ENCODE measurements at places on chromosomes 1 and 21.

GRCh38 chr1:51301152-51301843, 29.1 kb downstream of the TTC39A start:
- no peak for DNase-seq

- DNase-seq: no peak
Measured at GRCh38 chr1:180935326-180936109, 22.8 kb downstream of the KIAA1614 start.

DNA sequence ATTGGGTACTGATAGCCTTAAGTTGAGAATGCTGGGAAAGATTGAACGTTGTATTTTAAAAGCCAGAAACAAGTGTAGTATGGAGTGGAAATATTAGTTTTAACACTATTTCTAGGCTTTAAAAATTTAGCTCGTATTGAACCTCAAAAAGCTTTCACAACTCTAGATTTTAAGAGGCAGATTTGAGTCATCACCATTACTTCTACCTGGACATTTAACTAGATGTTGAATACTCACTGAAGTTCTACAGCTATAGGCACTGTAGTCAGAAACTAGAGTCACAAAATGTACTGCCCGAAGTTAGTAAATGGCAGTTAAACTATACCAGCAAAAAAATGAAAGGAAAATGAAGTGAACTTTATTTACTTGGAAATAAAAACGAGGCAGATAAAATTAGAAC, 96.5 kb downstream of the NEK7 start:
- DNase-seq: no peak

DNA sequence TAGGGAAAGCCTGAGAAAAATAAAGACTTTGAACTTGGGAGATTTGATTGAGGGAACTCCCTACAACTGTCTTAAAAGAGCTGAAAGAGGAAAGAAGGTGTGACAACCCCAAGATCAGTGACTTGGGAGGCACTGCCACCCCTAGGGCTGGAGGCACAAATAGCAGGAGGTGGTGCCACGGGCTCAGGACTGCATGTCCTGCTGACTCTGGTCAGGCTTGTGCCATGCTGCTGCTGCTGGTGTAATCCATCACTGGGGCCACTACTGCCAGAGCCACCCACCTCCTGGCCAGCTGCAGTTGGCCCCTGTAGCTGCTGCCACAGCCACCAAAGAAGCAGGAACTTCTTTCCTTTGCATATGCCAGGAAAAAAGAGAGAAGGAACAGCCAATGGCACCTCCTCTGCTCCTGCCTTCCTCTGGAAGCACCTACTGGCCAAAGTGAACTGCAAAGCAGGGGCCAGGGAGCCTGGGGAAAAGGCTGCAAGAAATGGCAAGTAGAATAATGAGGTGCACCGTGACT, 730.3 kb downstream of the PTPRU start:
- peak; percentile 40 for DNase-seq

GRCh38 chr21:45578176-45578801, 36.0 kb upstream of the SLC19A1 start:
- DNase-seq: peak; percentile 43

DNA sequence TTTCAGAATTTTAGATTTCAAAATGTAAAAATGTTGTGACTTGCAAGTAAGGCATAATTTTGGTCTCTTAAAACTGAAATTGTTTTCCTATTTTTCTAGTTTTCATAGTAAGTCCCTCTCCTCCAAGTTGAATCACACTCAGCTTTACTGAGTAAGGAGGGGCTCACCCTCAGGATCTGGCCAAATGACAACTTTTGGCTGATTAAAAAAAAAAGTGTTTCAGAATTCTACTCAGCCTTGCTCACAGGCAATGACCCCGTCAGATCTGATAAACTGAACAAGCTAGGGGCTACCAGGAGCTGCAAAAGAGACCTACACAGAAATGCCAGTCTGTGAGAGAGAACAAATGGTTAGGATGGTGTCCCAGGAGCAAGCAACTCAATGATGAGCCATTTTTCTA, 159.8 kb downstream of the PBX1 start:
- DNase-seq: no peak

DNA sequence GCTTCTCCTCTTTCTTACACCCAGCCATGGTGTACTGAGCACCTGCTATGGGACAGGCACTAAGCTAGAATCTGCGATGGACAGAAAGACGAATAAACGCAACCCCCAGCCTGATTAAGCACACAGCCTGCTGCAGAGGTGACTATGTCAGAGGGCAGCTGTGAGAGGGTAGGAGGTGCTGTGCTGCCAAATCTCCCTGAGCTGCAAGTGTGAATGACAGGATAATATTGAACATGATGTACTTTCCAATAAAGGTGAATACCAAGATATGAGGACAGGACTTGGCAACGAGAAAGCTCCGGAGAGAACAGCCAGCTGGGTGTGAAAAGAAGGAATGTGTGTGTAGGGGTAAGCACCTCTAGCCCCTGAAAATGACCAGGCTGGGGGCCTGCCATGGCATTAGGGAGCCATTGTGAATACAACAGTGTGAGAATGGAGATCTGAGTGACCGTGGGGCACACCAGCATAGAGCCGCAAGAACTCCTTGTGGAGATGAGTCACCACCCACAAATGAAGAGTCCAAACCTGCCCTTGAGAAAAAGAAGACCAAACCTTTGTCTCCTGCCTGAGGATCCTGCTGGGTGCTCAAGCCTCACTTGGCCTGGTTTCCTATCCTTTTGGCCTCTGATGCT, 83.0 kb upstream of the ATF3 start:
- no peak for DNase-seq

- DNase-seq: no peak
Measured at GRCh38 chr21:16570856-16571255, 841.1 kb downstream of the USP25 start.

DNA sequence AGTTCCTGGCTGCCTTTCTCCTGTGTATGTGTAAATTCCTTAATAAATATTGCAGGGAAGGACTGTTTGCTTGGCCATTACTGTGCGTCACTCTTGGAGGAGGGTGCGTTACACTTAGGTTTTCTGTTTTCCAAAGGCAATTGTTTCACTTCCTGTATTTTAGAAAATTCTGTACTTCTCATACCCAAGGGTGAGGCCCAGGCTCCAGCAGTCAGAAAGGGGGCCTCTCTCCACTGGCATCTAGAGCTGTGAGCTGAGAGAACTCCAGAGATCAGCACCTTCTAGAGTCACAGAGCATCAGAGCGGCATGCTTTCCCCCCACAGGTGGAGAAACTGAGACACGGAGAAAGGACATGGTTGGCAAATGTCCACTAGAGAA, 27.0 kb upstream of the ZFP69B start:
- DNase-seq: no peak

DNA sequence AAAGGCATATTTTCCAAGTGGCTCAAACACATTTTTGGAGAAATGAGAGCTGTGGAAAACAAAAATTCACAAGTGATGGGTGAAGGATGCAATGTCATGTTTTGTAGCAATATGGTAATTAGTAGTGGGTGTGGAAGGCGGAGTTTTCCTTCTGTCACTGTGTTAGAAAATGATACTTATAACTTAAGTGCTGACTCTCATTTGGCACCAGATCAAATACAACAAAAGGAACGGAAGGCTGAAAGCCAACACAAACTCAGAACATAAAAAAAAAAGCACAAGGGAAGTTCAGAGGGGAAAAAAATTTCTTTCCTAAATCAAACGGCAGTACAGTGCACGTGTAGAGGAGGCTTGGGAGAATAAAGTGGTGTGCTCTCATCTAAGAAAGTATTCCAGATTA, at the start of gene TNFSF18:
Gene TNFSF18 (minus strand): TSS at position 77 of the 400 bp plus-strand sequence. CDS start 45 bp downstream, at position 32.
- no peak for DNase-seq

GRCh38 chr1:227896710-227897655, 50.7 kb downstream of the WNT9A start:
- DNase-seq: no peak

GRCh38 chr1:108119500-108119899, 80.6 kb downstream of the SLC25A24 start:
- DNase-seq: no peak

- peak; percentile 64 for DNase-seq
Measured at GRCh38 chr1:90704817-90705216, 12.3 kb downstream of the BARHL2 start.

DNA sequence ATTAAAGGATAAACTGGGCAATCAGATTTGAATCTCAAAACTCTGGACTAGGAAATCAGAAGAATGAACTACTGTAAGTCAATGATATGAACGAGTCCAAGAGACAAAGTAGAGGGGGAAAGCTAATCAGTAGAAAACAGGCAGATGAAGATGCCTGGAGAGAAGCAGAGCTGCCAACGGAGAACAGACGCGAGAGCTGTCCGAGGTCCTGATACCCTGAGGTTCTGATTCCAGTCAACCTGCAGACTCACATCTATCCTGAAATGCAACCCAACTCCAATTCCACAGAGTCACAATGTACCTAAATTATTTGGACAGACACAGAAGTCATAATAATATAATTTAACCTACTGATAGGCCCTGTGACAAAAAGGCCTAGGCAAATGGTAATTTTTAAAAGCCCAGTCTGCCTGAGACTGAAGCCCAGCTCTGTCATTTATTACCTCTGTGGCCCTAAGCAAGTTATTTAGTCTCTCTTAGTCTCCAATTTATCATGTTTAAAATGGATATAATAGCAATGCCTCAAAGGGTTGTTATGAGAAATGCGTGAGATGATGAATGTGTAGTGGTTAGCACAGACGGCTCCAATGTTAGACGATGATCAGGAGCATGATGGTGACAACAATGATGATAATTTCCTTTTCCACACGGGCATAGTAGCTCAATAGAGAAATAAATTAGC, 33.4 kb downstream of the RGS7 start:
- DNase-seq: peak; percentile 82

DNA sequence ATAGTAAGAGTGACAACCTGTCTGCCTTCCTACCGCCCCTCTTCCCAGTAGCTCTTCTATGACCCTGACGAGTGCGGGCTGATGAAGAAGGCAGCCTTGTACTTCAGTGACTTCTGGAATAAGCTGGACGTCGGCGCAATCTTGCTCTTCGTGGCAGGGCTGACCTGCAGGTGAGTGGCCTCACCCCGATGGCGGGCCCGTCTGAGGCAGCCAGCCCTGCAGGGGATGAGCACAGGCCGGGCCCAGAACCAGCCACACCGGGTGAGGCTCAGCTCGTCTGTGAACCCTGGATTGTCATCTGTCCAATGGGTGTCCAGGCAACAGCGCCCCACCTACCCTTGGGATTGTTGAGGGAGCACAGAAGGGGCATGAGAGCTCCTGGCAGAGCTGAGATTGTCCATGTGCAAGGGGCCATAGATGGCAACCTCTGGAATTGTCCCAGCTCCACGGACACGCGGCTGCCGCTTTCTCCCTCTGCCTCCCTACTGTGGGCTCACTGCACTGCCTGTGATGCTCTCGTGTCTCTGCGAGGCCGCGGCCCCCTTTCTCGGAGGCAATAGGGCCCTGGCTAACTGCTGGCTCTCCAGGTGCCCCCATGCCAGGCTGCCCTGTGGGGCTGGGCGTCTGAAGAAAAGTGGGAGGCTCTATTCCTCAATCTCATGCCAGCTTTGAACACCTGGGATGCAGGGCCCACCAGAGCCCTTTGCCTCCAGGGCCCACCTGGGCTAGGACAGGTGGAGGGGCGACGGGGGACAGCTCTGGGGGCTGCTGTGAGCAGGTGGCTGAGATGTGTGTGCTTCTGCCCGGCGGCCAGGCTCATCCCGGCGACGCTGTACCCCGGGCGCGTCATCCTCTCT, 50.0 kb upstream of the LRRC3 start:
- DNase-seq: no peak

GRCh38 chr1:242139986-242140385, 141.1 kb upstream of the MAP1LC3C start:
- no peak for DNase-seq

DNA sequence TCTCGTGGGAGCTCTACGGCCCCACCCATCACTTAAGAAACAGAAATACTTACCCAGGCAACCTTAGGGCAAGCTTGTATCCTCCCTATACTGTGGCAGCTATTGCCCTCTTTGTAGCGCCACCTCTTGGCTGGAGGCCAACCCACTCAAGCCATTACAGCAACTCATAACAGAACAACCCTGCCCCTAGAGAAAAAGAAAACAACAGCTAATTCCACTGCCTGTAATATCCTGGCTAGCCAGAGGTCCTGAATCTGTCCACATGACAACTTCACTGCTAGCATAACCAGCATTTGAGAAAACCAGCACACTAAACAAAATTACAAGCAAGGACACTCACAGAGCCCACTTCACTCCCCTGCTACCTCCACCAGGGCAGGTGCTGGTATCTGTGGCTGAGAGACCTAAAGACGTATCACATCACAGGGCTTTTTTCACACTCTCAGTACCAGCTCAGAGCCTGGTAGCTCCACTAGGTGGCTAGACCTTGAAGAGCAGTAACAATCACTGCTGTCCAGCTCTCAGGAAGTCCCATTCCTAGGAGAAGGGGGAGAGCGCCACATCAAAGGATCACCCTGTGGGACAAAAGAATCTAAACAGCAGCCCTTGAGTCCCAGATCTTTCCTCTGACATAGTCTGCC, 14.5 kb upstream of the MX1 start:
- no peak for DNase-seq

DNA sequence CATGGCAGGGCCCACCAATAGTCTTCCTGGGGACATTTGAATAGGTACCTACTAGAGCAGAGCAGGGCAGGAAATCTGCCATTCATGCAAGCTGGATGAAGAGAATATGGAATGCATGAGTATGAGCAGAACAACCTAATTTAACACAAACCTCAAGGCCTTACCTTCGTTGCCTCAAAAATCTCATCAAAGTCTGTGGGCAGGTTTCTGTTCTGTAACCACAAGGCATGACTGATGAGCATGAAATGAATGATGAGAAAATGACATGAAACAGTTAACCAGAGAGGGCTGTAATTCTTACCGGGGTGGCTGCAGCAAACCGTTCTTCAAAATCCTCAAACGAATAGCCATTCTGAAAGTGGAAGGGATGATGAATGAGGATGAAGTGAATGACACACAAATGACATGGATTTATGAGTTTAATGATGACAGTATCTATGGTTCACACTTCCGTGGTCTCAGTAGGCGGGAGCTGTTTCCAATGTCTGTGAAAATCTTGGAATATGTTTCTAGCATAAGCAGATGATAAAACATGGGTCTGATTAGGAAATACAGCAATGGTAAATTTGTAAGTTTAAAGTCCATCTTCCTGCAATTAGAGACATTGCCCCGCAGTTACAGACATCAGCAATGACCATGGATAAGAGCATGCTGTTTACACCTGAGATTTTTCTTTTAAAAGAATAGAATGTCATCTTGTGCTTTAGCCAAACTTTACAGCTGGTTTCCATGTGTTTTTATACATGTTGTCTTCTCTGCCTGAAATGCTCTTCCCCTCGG, 67.6 kb upstream of the C8B start:
- no peak for DNase-seq

- no peak for DNase-seq
Measured at GRCh38 chr1:67439277-67440029, 9.3 kb upstream of the SERBP1 start.

DNA sequence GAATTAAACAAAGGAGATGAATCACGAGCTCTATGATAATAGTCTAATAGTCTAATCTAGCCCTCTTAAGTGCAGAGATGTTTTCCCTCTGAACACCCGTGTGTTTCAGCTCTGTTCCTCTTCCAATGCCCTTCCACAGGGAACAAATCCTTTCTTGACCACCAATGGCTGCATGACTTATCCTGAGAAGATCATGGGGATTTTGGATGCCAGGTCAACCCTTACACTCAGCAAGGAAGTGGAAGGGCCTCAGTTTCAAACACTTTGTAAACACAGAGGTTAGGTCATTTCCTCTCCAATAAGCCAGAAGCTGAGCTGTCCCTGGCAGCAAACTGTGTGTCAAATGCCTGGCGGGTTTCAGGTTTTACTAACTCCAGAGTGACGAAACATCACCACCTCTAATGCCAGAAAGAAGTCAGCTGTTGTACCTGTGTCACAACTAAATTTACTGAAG, 200.0 kb downstream of the GABPA start:
- no peak for DNase-seq

All from H1 (cell line).